ENCODE measurements at places on chromosomes 1 and 21. TPM values are rescaled to one million over a fixed set of nuclear protein-coding genes. Genes with fewer than 3 reads are reported as not detected.

CLDN19 gene
- total RNA-seq = not detected

SCP2 gene
- 26.3 TPM for total RNA-seq

FAM72B gene
- total RNA-seq = not detected

OR2L8 gene
- not detected for total RNA-seq

NBPF3 gene
- 3.9 TPM for total RNA-seq

DNA sequence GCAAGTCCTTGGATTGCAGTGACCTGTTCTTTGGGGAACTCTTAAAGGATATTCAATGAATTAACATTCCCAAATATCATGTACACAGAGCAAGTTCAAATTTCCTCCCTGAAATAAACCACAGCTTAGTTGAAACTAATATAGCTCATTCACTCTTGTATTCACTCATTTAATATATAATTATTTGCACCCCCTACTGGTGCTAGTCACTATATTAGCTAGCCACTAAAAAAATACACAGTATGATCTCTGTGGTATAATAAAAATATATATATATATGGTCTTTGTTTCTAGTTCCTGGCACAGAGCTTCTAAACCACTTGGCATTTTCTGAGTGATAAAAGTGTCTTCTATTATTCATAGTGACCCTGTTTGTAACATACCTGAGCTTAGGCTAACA is 177.3 kb upstream of the LYPLAL1 start:
- DNase-seq = no peak

DNA sequence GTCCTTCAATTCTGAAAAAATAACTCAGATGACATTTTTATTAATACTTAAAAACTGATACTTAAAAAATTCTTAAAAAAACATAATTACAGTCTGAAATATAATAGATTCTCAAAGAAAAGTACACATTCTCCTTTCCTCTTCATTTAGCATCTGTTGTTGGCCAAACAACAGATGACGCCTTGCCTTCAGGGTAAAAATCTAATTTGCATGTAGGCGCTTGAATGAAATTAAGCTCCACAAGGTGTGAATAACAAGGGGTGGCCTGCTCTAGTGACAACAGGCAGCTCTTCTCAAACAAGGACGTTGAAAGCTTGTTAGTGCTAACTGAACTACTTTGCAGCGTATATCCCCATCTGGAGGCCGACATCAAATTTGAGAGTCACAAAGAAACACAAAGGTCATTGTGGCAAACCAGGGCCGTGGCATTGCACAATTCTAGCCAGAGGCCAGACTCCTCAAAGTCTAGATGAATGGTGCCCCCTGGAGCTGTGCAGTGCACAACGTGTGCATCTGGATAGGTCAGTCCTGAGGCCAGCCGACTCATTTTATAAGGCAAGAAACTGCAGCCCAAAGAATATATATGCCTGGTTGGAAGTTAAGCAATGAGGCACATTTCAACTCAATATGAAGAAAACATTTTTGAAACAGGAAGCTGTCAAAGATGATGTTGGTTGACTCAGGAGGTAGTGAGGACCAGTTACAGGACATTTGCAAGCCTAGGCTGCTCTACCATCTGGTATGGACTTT is 459.2 kb upstream of the RUNX1 start:
- peak; percentile 84 for DNase-seq

DNA sequence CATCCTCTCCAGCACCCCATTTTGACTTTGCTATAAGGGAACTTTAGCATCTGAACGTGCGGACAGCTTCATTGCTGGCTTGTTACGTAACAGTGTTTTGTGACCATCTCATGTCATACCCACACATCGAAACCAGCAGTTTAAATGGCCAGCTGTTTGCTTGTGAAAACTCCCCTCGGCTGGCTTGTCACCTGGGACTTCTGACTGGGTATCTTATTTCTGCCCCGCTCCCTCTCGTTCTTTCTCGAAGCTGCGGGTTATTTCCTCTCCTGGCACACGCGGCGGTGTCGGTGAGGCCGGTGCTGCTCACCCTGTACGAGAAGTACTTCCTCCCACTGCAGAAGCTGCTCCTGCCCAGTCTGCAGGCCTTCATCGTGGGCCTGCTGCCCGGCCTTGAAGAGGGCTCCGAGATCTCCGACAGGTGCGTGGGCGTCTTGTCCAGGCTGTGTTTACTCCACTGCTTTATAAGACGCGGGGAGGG is 43.5 kb downstream of the DOP1B start:
- DNase-seq = no peak

DNA sequence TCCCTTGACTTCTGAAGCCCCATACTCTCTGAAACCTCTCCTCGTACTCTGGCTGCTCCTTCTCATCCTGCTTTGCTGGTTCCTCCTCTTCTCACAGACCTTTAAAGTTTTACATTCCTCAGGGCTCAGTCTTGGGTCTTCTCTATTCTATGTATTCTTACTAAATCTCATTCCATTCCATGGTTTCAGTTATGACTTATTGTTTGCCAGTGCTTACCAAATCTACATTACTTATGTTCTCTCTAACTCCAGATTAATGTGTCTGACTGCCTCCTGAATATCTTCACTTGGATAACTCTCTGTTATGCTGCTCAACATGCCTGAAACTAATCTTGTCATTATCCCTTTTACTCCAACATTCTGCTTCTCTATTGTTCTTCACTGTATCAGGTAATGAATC is 5.4 kb upstream of the SLC35D1 start:
- no peak for DNase-seq

DNA sequence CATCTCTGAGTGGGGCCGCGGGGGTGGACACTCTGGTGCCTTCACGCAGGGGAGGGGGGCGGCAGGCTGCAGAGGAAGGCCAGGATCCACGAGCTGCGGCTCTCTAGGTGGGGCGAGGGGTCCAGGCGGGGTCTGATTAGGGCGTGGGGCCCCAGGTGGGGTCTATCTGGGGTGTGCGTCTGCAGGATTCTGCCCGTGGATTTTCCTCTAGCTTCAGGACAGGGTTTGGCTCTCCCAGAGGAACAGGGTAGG is 6.3 kb downstream of the JMJD4 start:
- DNase-seq = no peak

DNA sequence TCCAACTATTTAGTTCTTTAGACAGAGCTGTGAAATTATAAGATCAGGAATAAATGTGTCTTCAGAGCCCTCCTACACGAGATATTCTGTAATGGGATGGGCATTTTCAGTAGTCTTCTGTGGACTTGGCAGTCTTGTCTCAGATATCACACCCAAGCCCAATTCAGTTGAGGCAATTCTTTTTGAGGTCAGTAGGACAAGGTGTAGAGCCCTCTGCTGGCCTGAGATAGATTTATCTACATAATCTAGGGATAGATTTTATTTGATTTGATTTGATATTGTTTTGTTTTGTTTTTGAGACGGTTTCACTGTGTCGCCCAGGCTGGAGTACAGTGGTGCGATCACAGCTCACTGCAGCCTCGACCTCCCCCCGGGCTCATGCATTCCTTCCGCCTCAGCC is 77.5 kb downstream of the FMN2 start:
- no peak for DNase-seq

GRCh38 chr1:226884116-226884625 is 13.8 kb downstream of the PSEN2 start:
- no peak for DNase-seq

DNA sequence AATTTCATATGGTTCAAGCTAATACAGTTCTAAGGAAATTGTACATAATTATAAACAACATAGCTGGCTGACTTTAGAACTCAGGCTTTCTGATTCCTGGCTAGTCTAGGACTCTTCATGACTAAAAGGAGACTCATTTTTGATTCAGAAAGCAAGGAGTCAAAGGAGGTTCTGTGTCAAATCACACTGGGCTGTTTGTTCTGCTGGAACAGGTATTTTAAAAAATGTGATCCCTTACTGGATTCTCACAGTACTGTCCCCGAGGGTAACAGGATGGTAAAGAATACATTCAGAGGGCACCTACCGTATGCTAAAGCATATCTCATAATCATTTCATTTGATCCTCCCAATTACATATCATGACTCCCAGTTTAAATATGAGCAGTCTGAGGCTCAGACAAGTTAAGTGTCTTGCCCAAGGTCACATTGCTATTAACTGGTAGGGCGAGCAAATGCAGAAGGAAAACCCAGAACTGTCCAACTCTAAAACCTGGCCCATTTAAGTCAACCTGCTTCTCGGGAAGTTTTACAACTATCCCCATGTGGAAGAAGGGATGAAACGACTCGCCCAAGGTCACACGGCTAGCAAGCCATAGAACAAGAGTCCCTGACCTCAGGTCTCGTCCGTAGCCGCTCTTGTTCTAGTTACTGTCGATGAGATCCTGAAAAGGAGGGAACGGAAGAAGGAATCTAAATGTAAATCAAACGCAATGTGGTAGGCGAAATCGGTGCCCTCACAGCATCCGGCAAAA is 675 bp downstream of the MYSM1 start:
- DNase-seq = no peak

- no peak for DNase-seq
These were observed 24.3 kb upstream of the PLCH2 start for GRCh38 chr1:2451741-2452140.

GRCh38 chr21:33893917-33894316 is 21.7 kb downstream of the ATP5PO start:
- DNase-seq = no peak

GRCh38 chr1:197544553-197544952 is 230.7 kb downstream of the DENND1B start:
- DNase-seq = no peak
